ENCODE measurements at places on chromosomes 7 and 10.

DNA sequence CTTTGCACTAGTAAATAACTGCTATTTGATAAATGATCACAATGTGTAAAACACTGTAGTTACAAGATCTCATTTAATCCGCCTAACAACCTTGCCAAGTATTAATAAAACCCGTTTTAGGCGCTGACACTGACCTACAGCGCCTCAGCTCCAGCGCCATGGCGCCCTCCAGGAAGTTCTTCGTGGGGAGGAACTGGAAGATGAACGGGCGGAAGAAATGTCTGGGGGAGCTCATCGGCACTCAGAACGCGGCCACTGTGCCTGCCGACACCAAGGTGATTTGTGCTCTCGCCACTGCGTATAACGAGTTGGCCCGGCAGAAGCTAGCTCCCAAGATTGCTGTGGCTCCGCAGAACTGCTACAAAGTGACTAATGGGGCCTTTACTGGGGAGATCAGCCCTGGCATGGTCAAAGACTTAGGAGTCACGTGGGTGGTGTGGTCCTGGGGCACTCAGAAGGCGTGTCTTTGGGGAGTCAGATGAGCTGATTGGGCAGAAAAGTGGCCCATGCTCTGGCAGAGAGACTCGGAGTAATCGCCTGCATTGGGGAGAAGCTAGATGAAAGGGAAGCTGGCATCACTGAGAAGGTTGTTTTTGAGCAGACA, 1.1 kb upstream of the TNPO3 start:
- DNase-seq: no peak

GRCh38 chr7:26034391-26034790, 117.6 kb upstream of the NFE2L3 start:
- DNase-seq: no peak

- no peak for DNase-seq
These were observed 7.8 kb downstream of the ELMO1 start for GRCh38 chr7:37440738-37441385.

DNA sequence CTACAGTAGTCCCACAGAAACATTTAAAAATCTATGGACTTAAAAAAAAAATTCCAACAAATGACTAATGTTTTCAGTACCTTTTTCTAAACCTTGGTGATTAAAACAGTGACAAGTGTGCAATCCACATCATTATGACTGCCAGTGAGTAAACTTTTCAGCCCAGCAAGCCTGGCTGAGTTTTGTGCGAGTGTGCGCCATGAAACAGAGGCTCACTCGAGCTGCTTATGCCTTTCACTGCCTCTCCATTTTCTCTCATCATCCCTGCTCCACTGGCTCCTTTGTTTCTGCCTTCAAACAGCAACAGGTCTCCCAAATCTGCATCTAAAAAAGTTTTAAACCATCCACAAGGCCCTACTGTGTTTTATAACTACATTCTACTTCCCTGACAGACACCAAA, 105.8 kb downstream of the USP6NL start:
- DNase-seq: no peak

DNA sequence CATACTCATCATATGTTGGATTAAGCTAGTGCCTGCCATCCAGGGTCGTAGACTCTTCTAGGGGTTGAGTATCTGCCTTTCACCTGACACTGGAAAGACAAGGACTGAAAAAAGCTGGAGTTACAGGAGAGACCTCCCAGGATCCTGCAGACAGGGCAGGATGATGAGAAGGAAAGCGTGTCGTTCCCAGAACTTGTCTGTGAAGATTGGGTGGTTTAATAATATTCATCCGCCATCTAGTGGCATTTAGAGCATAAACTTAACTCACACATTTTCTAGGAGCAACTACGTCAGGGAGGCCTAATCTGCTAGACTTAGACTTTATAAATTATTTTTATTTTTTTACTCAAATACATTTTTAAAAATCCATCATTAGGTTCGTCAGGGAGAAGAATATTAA, 59.6 kb downstream of the ADRB1 start:
- no peak for DNase-seq

DNA sequence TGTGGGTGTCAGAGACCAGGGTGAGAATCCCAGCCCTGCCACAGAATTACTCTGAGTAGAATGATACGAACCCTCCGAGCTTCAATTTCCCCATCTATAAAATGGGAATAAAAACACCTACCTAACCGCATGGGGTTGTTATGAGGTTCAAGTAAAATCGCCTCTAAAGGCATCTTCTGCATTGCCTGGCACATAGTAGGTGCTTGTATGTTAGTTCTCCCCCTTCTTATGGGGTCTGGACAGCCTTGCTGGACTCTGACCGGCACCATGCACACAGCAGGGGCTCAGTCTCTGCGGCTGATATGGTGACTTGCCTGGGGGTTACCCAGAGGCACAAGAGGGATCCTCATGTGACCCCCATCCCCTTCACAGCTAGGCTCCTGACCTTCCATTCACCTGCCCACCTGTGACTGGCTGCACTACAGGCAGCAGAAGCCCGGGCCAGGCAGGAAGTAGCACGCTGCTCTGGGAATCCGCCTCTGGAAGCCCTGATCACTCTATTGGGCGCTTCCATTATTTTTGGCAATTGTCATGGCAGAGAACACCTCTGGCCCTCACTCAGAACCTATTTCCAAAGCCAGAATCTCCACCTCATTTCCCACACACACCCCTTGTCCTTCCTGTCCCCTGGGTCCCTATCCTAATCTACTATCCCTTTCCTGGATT, 6.0 kb downstream of the SH3PXD2A start:
- DNase-seq: no peak

GRCh38 chr10:118768041-118768919, 13.5 kb upstream of the CACUL1 start:
- no peak for DNase-seq

DNA sequence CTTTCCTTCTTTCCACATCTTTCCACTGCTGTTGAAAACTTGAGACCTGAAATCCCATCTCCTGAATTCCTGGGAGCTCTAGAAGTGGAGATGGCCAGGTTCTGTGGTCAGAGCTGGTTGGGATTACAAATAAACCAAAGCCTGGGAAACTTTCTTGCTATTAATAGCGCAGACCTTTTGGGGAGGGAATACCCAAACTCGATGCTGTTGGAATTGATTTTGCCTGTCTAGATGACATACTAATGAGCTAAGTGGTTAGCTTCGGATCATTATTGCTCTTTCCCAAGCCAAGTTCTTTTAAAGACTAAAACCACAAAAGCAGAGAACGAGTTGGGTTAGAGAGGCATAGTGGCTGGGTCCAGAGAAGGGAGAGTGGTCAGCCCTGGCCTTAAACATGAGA, 76.6 kb downstream of the TCF7L2 start:
- no peak for DNase-seq

- no peak for DNase-seq
These were observed 11.2 kb upstream of the PRDX3 start for GRCh38 chr10:119189811-119190282.

DNA sequence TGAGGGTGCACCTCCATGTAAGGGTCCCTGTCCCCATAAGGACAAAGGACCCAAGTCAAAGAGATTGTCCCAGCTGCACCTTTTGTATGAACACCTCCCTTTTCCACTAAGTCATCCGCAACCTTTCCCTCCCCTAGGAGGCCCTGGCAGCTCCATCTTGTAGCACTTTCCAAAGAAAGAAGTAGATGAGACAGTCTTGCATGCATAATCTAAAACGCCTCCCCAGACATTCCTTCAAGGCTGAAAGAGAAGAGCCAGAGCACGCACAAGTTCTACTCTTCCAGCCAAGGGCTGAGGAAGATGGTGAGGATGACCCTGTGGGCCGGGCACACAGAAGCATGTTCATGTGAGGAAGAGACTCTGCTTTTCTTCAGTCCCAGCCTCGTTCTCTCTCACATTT, 194.4 kb downstream of the TNS3 start:
- no peak for DNase-seq

DNA sequence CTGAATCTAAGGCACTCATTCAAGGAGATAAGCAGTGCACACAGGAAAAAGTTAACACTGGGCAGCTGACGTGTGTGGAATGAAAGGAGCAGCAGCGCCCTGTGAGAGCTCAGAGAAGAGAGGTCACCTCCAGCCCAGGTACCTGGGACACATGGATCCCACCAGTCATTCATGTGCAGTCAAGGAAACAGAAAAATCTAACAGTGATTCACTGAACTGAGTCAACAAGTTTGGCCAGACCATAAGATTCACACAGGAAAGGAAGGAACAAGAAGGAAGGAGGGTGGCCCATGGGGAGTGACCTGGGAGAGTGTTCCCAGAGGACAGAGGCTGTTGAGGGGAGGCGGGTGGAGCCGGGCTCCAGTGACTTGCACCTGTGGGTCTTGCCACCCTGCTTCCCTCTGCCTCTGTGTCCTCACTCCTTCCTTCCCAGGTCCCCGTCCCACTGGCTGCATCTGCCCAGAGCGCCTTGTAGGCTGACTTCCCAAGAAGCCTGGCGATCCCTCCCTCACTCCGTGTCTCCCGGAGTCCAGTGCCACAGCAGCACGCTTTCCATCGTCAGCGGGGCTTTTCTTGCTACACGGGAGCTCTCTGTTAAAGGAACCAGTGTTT, 27.7 kb downstream of the RNF32 start:
- DNase-seq: no peak

GRCh38 chr7:94054130-94054529, 50.0 kb upstream of the BET1 start:
- no peak for DNase-seq

DNA sequence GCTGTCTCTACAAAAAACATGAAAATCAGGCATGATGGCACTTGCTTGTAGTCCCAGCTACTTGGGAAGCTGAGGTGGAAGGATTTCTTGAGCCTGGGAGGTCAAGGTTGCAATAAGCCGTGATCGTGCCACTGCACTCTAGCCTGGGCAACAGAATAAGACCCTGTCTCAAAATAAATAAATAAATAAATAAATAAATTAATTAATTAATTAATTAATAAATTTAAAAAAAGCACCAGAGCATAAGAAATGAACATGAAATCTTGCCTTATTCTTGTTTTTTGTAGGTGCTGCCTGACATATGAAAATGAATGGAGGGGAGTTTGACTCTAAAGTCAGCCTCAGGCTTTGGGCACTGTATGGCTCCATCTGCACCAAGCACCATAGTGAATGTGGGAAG, 69.9 kb downstream of the GATA3 start:
- no peak for DNase-seq

- no peak for DNase-seq
These were observed 34.2 kb downstream of the C10orf71 start for GRCh38 chr10:49333192-49333591.

DNA sequence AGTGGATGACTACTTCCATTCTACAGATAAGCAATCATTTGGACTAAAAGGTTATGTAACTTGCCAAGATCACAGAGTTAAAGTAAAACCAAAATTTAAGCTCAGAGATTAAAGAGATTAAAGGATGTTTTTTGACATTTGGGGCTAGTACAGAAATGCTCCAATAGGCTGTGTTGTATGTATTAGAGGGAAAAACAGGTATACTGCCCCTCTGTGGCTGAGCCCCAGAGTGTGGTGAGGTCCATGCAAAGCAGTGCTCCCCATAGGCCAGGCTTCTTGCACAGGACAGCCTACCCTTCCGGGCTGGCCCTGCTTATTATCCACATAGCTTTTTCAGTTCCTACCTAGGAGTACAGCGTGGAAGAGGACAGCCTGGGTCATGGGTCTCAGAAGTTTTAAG, 322.8 kb downstream of the POM121L12 start:
- DNase-seq: no peak

DNA sequence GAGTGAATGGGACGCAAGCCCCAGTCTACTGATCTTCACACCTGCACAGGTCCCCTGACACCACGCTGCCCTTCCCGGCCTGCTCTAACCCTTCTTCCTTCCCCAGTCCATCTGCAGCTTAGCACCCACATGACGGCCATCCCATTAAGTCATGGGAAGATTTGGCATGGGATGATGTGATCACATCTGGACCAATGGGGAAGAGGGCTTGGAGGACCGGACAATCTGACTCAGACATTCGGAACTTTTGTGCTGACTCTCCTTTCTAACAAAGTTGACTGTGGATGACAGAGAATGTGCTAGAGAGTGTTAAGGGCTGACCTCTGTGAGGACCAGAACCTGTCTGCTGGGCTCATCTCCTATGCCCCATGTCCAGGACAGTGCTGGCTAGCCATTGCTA, 15.6 kb downstream of the CXCL12 start:
- DNase-seq: no peak

GRCh38 chr7:123750389-123751230, 1.8 kb upstream of the WASL start:
- DNase-seq: no peak

DNA sequence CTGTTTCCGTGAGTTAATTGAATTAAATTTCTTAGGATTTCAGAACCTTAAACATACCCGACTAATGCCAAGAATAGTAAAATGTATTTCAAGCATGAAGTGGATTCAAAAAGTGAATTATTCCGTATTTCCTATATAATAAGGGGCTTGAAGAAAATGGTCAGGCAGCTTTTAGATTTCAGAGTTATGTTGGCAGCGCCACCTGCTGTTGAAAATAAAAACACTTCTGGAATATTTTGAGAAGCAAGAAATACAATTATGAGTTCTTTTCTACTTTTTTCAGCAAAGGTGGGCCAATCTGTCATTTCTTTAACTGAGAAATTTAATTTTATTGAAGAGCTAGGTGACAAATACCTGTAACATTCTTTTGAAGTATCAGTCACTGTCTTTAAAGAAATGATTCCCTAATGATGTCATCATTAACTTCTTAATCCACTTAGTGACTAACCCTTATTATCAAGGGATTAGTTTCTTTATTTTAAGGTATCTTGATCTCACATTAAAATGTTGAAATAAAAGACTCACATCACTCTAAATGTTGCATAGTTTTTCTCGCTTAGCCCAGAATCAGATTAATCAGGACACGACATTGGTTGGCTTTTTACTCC, 36.6 kb upstream of the AGR3 start:
- DNase-seq: no peak

DNA sequence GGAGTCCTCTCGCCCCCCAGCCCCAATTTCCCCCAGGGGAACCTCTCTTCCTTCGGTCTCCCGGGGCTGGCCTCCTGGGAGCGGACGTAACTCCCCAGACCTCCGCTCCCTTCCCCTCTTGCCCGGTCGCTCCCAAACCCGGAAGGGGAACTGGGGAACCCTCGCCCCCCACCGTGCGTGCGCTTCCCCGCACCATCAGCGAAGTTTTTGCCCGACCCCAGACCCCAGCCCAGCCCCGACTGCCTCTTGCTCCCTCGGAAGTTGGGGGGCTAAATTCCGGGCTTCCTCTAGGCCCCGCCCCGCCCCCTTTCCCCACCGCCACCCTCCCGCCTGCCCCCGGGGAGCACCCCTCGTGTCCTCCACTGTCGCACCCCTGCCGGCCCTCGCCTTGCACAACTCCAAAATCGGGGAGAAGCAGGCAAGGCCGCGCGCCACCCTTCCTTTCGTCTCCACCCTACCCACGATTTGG, 436 bp downstream of the GNB2 start:
- peak; percentile 23 for DNase-seq

GRCh38 chr7:25073451-25073850, 51.6 kb downstream of the CYCS start:
- no peak for DNase-seq

DNA sequence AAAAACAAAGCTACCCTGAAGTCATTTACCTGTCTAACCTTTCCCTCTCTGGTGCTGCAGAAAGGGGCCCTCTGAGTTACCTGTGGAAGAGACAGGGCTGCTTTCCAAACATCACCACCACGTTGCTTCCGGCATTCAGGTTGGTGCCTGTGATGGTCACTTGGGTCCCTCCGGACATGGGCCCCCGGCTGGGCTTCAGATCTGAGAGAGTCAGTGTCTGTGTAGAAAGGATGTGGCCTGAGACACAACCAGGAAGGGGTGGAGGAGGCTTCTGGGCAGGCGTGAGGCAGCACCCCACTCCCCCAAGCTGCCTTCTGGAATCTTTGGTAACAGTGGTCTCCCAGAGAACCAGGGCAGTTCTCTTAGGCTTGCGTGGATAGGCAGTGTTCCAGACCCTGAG, 388.9 kb downstream of the PLXNA4 start:
- no peak for DNase-seq

- no peak for DNase-seq
These were observed at the start of gene PIP for GRCh38 chr7:143131781-143132180. PIP (plus strand) TSS chr7:143132077; CDS start chr7:143132117, 40 bp downstream.

Measured in stimulated activated CD8-positive, alpha-beta memory T cell treated with anti-CD3 and anti-CD28 coated beads, Interleukin-4, amount 100 ng/mL, for 4 hours (primary cell).